Colonic mucosa (tissue), 4 donors: ENCODE measurements at places on chromosomes 1 and 21. TPM values are rescaled to one million over a fixed set of nuclear protein-coding genes. Genes with fewer than 3 reads are reported as not detected.

Gene TTC22
- 52.4 TPM for total RNA-seq

Gene MAEL
- total RNA-seq: not detected

Gene OR2T5
- not detected for total RNA-seq

Gene IL20
- not detected for total RNA-seq

GRCh38 chr1:24043345-24044032 is 63.4 kb upstream of the SRSF10 start:
- no peak for DNase-seq

- DNase-seq: no peak
Observed at GRCh38 chr1:90149101-90149500, 154.2 kb downstream of the ZNF326 start.

DNA sequence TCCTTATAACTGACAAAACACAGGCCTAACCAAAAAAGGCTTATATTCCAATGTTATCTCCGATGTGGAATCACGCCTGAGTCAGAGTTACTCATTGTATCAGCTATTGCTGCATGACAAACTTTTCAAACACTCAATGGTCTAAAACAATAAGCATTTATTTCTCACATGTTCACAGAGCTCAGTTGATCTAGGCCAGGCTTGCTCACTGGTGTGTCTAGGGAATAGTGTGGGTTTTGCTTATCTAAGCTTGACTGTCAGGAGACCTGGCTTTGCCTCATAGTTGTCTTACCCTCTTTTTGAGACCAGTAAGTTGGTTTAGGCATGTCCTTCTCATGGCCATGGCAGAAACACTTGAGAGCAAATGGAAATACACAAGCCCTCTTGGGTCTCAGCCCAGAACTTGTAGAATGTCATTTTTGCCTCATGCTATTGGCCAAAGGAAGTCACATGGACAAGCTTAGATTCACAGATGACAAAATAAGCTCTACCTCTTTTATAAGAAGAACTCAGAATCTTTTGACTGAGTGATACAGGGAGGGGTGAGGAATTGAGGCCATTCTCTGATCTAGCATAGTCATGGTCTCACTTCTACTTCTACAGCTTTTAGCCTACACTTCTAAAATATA is 130.8 kb downstream of the HMCN1 start:
- no peak for DNase-seq

DNA sequence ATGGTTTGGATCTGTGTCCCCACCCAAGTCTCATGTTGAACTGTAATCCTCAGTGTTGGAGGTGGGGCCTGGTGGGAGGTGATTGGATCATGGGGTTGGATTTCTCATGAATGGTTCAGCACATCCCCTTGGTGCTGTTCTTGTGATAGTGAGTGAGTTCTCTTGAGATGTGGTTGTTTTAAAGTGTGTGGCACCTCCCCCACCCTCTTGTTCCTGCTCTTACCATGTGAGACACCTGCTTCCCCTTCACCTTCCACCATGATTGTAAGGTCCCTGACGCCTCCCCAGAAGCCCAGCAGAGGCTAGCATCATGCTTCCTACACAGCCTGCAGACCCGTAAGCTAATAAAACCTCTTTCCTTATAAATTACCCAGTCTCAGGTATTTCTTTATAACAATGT is 55.8 kb downstream of the SUSD4 start:
- no peak for DNase-seq

DNA sequence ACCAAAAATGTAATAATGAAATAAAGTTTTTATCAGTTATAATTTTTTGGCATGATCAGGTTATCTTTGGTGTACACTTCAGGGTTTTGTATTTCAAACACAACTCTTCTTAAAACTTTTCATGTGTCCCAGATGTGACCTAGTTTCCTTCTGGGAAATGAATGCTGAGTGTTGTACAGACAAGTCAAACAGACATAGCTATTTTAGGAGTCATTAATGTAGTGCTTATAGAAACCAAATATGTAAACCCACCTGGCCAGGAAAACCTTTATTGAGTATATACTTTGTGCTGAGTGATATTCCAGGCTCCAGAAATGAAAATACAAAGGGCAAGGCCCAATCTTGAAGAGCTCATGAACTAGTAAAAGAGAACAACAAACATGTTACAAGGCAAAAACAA is 25.9 kb upstream of the HOOK1 start:
- no peak for DNase-seq
